ENCODE measurements at places on chromosomes 5 and 9.

GRCh38 chr9:569296-569695, 272.2 kb upstream of the DMRT1 start:
- DNase-seq, result no peak

DNA sequence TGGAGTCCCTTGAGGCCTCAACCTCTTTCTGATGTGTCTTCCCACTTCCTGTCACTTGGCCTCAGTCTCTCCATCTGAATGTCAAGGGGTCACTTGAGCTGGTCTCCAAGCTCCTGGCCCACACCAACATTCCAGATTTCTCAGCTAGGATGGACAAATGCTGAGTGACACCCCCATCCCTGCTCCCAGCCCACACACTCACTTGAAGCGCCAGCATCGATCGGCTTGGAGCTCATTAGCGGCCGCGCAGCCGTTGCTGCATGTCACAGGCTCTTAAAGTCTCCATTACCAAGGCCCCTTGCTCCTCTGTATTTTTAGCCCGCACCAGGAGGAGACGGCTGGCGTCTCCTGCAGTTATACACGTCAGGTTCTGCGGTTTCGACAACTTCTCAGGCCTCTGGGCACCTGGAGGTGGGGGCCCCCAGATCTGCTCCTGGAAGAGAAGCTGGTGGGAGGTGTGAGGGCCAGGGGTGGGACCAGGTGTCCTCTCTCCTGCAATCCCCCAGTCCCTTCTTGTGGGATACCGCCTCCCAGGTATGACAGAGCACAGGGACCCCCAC, 33.4 kb upstream of the ARAP3 start:
- DNase-seq, result no peak

DNA sequence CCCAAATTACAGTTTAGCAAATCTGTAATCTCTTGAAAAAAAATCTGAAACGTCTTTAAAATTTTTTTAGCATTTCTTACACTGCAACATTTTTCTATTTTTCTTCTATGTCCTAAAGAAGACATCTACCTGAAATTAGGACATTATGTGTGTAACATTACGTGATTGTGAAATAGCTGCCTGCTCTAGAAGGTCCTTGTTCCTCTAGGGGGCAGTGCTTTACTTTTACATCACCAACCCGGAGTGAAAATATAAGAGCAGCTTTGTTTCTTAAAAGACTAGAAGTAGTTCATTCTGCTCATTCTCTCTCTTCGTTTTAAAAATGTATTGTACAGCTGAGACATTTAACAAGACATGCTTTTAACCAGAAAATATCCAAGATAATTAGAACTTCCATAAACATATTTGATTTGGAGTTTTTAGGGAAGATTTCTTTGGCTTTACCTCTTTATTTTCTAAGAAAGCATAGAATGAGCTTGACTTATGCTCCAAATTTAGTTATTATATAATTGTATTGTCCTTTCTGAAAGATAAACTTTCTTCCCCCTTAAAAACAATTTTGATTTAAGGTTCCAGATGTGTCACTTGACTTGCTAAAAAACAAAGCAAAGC, 48.1 kb upstream of the RIOK2 start:
- peak; percentile 41 for DNase-seq

GRCh38 chr9:22050924-22051323, 41.8 kb upstream of the CDKN2B start:
- no peak for DNase-seq

GRCh38 chr9:120559546-120559945, 20.4 kb downstream of the CDK5RAP2 start:
- DNase-seq, result no peak

DNA sequence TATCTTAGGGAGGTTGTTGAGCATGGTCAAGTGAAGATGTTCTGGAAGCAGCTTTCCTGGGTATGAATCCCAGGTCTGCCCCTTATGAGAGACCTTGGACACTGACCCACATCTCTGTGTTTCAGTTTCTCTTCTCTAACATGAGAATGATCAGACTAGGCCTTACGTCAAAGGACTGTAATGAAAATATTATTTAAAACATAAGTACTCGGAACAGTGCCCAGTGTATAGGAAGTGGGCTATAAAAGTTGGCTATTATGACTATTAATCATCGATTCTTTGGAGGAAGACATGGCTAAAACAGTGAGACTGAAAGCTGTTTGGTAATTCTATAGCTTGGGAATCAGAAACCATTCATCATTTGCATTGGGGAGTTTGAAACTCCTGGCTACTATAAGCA, 65.3 kb upstream of the MYO10 start:
- no peak for DNase-seq

DNA sequence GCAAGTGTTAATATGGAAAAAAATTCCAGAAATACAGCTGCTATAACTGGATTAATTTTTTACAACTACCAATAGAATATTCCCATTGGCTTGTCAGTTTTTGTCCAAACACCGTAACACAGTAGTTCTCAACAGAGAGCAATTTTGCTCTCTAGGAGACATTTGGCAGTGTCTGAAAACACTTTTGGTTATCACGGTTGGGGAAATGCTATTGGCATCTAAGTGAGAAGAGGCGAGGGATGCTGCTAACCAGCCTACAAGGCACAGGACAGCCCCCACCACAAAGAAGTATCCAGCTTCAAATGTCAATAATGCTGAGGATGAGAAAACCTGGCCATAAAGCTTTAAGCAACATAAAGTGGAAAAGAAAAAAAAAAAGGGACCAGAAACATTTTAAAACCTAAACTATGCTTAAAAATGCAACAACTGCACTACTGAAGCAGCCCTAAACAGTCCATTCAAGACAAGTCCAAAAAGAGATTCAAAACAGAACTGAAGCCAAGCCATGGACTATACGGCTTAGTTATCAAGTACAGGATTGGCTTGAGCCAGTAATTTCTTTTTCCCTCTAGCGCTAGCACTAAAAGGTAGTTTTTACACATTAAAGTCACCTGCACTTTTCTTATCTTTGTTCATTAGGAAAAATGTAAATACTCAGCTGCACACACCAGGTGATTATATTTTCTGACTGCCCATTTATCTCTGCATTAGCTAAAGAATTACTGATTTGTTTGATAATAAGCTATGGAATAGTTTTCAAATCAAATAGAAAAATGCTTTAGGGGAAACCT, 83.9 kb downstream of the NR3C1 start:
- no peak for DNase-seq

Data from glomerular endothelial cell (primary cell).